ENCODE measurements at places on chromosomes 6 and 20.

GRCh38 chr20:59231124-59231804 is 67.6 kb downstream of the ZNF831 start:
- no peak for DNase-seq

GRCh38 chr20:24004471-24004870 is 15.9 kb upstream of the GGTLC1 start:
- no peak for DNase-seq

GRCh38 chr6:53369876-53370515 is 21.2 kb upstream of the ELOVL5 start:
- no peak for DNase-seq

GRCh38 chr20:24318569-24319352 is 150.7 kb upstream of the SYNDIG1 start:
- no peak for DNase-seq

- DNase-seq = no peak
Measured at GRCh38 chr20:60008130-60008808, 50.0 kb downstream of the CDH26 start.

- DNase-seq = no peak
Measured at GRCh38 chr6:123780021-123780420, 23.6 kb upstream of the NKAIN2 start.

GRCh38 chr6:38259736-38260135 is 380.0 kb downstream of the BTBD9 start:
- DNase-seq = no peak

DNA sequence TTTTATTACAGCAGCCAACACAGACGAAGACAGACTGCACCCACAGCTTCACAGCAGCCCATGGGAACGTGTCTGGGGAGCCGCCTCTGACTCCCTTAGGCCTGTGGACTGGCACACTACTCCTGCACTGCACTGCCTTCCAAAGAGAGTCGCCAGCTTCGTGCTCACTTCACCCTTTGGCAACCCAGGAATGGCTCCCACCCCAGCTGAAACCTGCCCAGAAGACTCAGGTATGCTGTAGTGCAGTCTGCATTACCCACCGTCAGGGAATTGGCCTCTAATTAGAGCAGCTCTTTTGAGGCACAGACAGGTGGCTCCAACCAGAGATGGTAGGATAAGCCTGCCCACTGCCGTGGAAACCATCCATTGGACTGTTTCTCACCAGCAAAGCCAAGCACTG is 39.9 kb upstream of the FRMD1 start:
- DNase-seq = no peak

DNA sequence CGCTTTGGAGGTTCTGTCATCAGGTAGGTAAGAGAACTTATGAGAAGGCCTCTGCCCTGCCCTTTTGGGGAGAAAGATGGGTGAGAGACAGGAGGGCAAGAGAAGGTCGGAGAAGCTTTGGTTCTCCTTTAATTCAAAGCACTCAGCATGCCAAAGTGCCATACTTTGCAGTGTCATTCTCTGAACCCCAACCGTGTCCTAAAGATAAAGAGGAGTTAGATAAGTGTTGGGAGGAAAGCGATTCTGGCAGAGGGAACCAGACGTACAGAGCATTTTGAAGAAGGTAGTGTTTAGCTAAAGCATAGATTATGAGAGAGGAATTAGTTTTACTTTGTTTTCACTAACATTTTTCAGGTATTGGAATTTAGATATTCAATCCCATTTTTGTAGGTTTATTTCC is 40.3 kb downstream of the NKAIN2 start:
- no peak for DNase-seq

DNA sequence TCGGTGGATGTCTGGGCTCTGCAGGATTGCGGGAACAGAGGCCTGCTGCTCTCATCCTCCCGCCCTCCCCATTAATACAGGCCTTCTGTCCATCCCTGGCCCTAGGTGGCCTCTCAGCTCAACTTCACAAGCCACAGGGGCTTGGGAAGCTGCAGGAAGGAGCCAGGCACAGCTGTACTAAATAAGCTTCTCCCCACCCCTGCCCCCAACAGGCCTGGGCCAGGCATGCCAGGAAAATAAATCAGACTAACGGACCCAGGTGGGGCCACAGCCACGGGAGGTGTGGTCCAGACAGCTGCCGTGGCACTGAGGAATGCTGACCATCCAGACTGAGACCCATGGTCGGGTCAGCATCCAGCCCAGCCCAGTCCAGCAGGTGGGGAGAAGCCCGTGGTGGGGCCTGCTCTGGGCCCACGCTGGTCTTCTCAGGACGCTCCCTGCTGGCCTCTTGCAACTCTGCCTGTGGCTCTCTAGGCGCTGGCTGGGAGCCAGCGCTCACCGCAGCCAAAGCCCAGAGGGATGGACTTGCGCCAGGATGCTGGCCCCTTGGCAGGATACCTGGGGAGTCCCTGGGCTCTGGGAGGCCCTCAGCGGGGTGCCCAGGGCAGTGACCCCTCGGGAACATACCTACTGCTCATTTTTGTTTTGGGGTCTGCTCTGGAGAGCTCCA is 8.6 kb upstream of the YTHDF1 start:
- DNase-seq = no peak

DNA sequence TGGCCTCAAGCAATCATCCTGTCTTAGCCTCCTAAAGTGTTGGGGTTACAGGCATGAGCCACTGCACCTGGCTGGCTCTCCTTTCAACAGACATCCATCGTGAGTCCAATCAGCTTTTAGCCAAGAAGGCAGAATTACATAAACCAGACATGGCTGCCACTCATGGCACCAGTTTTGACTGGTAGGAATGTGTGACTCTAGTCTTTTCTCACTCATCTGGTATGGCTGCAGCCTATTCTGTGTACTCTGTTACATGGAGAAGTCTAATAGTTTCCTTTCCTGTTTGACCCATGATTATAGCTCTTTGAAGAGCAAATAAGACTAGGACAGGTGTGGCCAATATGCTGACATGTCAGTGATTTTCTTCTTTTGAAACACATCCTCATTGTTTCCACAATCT is 27.0 kb upstream of the RNF144B start:
- DNase-seq = no peak

- DNase-seq = no peak
Measured at GRCh38 chr20:62773845-62774714, 22.2 kb upstream of the MRGBP start.

GRCh38 chr6:1986454-1987243 is 258.8 kb downstream of the GMDS start:
- no peak for DNase-seq

DNA sequence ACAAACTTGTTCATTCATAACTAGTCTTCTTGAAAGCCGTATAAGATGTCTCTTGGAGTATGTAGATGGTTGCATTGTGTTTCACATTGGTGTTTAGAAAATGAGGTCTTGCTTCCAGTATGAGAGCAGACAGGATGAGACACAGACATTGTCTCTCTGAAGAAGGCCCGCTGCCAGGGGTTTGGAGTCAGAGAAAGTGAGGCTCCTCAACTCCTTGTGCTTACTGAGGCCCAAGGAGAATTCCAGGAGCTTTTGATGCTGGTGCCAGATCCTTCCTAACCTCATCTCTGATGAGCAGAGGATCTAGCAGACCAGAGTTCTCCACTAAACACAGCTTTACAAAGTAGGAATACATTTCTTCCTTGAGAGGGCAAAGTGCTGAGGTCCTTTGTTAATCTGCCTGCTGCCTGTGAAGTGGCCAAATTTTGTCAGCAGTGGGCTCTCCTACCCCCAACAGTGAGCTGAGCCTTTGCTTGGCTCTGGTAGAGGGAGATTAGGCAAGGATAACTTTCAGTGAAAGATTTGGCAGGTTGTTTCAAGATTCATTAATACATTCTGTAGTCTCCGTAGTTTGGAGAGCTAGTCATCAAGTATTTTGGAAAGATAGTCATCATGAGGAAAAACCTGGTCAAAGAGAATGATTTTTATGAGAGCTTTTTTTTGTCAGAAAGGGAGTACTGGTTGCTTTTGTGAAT is 9.7 kb downstream of the MAPRE1 start:
- DNase-seq = no peak

GRCh38 chr20:53019464-53019863 is 47.3 kb downstream of the TSHZ2 start:
- DNase-seq = no peak

- no peak for DNase-seq
Measured at GRCh38 chr6:89734526-89734925, 85.1 kb downstream of the MDN1 start.

- DNase-seq = peak; percentile 78
Measured at GRCh38 chr6:25991785-25992412, 29.3 kb downstream of the TRIM38 start.

GRCh38 chr6:74939151-74939708 is 266.6 kb downstream of the COL12A1 start:
- DNase-seq = no peak

- peak; percentile 59 for DNase-seq
Measured at GRCh38 chr20:56443654-56444540, 24.5 kb upstream of the RTF2 start.

DNA sequence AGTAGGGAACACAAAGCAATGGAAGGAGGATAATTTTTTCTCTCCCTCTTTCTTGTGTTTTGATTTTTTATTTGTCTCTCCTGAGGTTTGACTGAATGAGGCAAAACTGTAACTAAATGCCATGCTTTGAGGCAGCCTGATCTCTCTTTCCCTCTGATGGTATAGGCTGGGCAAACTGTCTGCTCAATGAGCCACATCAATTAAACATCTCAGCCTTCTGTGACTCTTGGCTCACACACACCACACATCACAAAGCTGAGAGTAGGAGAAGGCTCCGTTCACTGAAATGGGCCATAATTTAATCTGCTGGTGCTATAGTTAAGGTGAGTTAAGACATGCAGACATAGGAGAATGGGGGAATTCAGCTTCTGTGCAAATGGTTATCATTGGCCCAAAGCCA is 28.1 kb upstream of the SCGN start:
- no peak for DNase-seq

GRCh38 chr20:6053776-6054688 is at the start of gene LRRN4:
Gene LRRN4 (minus strand): TSS chr20:6054060. CDS start chr20:6052799, 1,261 bp downstream.
- DNase-seq = peak; percentile 87

DNA sequence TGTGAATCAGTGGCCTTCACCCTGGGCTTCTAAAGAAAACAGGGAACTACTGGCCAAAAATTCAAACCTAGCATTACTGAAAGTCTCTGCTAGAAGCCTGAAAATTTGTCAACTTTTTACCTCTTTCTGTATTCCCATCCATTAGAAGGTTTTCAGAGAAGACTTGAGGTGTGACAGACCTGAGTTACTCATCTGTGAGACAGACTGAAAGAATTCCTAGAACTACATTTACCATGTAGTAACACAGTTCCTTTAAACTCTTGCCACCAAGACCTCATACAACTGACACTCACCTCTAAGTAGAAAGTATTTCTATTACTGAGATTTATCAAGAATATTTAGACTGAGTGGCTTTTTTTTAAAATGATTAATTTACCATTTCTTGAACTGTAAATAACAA is 4.5 kb downstream of the DPM1 start:
- no peak for DNase-seq

GRCh38 chr20:43825581-43825980 is 89.1 kb upstream of the TOX2 start:
- no peak for DNase-seq

- no peak for DNase-seq
Measured at GRCh38 chr6:155054491-155055250, 59.6 kb downstream of the TIAM2 start.

DNA sequence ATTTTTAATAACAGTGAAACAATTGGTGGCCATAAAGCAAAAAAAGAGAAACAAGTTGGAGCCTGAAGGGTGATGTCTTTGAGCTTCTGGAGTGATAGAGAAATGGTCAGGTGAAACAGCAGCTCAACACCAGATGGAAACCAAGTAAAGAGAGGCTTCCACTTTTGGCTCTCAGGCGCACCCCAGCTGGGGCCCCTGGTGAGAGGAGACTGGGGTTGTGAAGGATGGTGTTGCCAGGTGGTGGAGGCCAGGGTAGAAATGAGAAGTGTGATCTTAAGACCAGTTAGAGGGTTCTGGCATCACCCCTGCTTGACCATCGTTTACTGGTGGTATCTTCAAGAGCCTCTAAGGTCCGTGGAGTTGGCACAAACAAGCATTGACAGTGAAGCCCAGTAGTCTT is 126.0 kb upstream of the AKIRIN2 start:
- no peak for DNase-seq

GRCh38 chr6:82841309-82841708 is 224.3 kb downstream of the UBE3D start:
- DNase-seq = no peak

DNA sequence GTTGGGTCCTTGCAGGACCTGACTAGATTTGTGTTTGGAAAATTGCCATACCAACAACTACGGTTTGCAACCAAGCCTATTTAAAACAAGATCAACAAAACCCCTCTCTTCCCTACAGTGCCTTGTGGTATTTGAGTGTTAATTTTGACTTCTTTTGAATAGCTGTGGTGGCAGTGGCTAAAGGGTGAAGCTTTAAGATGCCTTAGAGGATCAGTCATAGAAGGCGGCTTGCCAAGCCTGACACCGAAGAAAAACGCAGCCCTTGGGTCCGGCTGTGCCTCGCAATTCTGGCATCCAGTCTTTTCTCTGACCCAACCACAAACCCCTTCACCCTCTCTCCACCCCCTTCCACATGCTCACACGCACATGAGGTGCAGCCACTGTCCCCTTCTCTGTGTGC is 32.6 kb downstream of the BMP6 start:
- no peak for DNase-seq

DNA sequence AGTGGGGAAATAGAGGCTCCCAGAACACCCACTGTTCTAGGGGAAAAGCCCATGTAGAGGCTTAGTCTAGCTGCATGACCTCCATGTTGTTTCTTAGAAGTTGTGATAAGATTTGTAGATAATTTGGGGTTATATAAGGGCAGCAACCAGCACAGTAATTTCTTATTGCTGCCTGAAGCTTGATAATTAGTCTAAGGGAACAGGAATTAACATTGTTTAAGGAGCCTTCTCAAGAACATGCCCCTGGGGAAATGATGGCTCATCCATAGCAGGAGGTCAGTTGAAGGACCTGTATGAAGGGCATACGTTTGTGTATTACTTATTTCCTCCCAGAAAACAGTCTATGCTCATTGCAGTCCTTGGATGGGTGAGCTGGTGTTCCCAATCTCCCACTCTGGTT is 170.7 kb upstream of the SCGN start:
- no peak for DNase-seq

GRCh38 chr6:26021001-26021349 is 58.4 kb downstream of the TRIM38 start:
- no peak for DNase-seq

GRCh38 chr6:25280344-25281074 is 1.3 kb downstream of the CARMIL1 start:
- DNase-seq = no peak

GRCh38 chr6:43491750-43492661 is 14.6 kb downstream of the TJAP1 start:
- no peak for DNase-seq

DNA sequence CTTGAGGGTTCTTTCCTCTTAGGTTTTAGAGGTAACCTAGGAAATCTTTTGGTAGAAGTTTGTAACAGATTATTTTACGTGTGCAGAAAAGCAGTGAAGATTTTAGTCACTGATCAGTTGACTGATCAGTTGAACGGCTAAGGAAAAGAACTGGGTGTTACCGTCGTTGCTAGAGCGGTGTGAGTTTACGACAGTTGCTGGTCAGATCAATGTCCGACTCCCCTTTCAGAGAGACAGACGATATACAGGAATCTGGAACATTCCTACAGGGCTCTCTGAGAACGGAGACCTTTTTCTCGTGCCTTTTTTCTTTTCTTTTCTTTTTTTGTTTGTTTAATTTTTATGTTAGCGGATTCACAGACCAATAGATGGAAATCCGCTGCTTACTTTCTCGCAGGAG is 132.1 kb upstream of the ZNF184 start:
- no peak for DNase-seq

Measured in left kidney (tissue), 8 donors.